ENCODE measurements at places on chromosomes 16 and 17.

- no peak for DNase-seq
Measured at GRCh38 chr16:86382774-86383407, 127.4 kb upstream of the FOXF1 start.

GRCh38 chr17:3983606-3984484 is 19.6 kb upstream of the ATP2A3 start:
- no peak for DNase-seq

DNA sequence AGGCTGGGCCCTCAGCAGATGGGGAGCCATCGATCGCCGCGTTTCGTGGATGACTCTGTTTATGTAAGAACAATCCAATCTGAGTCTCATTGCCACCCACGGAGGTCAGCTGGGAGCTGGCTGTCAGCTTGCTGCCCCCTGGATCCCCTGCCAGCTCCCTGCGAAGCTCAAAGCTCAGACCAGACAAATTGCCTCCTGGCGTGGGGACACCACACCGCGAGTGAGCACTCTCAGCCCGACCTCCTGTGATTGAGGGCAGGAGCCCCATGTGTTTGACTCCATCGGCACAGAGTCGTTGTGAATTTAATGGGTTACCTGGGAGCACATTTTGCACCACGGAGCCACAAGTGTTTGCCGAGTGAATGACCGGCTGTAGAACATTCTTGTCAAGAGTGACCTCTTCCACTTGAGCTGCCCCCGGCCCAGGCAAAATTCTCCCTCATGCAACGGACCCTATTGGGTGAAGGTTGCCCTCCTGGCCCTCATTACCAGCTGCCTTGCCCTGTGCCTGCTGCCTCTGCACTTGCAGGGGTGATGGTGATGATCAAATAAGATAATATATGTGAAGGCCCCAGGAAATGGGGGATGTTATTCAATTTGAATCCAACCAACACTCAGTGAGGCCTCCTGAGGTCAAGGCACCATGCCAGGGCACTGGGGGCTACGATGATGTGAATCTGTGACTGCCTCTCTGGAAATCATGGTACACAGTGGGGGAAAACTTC is 7.6 kb upstream of the GFAP start:
- peak; percentile 47 for DNase-seq

DNA sequence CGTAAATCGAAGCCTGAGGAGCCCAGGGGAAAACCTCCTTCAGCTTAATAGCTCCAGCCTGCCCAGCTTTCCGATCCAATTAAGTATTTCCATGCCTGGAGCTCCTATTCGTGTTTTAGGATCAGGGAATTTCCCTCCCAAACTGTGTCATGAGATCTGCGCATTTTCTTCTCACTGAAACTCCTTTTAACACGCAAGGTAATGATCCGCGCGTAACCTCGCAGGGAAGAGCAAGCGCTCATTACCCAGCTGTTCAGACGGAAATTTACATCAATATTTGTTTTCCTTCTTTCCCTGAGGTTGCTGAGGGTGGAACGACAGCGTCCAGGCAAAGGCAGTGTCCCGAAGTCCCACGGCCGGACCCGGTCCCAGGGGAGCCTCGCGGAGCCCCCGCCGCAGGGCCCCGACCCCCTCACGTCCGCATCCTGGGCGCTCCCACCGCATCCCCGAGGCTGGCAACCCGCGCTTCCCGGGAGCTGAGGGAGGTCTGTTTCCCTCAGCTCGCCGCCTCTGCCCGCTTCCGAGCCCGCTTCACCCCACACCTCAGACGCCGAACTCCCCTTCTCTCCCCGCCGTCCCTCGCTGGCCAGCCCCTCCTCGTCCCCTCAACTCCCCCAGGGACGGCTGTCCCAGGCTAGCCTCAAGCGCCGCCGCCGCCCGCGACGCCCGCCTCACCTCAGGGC is 415 bp downstream of the ABCA5 start:
- no peak for DNase-seq

DNA sequence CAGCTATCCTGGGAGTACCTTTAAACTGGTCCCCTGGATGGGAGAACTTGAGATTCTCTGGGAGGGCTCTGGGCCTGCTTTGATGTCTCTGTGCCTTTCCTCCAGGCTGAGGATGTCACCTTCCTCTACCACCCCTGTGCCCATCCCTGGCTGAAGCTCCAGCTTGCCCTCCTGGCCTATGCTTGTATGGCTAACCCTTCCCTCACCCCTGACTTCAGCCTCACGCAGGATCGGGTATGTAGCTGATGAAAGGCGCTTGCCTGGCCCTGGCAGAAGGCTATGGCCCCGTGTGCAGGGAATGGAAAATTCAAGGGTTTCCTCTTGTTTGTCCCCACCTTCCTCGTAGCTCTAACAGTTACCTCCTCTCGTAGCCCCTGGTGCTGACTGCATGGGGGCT is 3.0 kb downstream of the TP53I13 start:
- DNase-seq, result no peak

DNA sequence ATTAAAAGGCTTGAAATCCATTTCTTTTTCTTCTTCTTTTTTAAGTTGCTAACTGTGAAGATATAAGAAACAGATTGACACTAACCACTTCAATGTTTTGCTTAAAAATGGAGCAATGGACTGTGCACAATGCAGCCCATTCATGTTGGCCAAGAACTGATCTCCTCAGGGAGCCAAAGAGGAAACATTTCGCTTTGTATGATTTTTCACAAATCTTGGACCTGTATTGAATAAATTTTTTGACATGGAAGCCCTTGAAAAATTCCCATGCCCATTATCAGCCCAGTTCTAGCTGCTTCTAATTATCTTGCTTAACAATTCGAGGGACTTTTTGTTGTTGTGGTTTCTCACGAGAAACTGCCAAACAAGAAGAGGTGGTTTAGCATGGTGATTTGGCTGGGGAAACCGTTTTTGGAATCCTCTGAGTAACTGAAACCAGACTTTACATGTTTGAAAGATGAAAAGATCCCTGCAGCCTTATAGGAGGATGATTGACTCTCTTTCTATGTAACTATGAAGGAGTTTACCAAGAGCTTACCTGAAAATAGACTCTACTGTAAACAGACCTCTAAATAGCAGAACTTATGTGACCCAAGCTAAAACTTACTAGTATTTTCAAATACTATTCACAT is 1389.4 kb upstream of the GOT2 start:
- no peak for DNase-seq

DNA sequence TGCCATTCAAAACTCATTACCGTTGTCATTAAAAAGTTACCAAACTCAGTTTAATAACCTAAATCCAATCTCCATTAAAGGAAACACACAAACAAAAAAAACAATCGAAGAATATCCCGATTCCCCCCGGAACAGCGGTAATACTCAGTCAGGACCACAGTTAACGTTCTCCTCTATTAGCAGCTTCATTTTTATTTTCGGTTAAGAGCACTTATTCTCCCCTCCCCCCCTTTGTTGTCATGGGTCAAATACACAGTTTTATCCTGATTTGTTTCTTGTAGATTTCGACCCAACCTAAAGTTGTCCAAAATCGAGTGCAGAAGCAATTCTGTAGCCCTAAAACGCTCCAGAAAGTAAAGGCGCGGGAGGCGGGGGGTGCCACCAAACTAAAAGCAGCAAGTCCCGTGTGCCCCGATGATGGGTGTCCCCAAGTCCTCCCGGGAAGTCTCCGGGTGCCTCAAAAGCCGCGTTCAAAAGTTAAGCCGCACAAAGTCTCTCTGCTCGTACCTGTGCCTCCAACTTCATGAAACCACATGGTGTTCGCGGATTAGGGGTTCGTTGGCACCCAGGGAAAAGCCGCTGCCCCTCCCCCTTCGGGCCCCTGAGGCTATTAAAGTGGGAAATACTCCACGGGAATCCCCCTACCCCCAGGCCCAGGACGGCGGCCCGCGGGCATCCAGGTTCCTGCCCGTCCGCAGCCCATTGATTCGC is 996 bp downstream of the SUMO2 start:
- DNase-seq, result no peak

DNA sequence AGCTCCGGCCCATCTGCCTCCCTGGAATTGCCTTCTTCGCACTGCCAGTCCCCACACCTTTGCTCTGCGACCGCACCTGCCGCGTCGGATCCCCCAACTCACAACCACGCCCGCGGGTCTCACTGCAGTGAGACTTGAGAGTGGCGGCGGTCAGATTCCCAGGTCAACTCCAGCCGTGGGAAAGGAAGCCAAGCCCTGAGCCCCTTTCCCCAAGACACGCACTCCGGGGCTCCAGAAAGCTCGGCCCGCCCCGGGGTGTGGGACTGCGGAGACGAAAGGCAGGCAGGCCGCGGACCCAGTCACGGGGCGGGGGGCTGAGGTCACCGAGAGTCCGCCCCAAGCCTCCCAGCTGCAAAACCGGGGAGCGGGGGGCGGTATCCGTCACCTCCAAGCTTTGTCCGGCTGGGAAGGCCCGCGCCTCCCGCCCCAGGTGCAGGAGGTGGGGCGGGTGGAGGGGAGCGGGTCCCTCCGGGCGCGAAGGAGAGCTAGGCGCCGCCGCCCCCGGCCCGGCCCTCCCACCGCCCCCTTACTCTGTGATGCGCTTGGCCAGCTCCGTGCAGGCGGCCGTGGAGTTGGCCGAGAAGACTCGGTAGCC is 615 bp downstream of the PRPSAP1 start:
- DNase-seq, result no peak

DNA sequence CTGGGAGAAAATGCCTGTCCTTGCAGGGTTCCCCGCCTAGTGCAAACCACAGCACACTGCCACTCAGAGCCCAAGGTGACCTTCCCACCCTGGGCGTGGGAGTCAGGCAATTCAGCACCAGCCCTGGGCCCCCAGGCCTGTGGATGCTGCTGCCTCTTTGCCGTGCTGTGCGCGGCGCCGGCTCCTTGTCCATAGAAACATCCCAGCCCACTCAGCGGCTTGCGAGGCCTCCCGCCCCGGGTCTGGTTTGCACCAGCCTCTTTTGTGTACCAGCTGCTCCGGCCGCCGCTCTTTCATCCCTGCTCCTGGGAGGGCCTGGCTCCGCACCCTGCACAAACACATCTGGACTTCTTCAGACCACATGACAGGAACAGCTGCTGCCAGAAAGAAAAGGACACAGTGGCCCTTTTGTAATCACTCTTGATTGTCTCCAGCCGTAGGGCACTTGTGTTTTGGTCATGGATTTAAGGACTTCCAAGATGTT is 75.4 kb upstream of the SDK2 start:
- DNase-seq, result no peak

DNA sequence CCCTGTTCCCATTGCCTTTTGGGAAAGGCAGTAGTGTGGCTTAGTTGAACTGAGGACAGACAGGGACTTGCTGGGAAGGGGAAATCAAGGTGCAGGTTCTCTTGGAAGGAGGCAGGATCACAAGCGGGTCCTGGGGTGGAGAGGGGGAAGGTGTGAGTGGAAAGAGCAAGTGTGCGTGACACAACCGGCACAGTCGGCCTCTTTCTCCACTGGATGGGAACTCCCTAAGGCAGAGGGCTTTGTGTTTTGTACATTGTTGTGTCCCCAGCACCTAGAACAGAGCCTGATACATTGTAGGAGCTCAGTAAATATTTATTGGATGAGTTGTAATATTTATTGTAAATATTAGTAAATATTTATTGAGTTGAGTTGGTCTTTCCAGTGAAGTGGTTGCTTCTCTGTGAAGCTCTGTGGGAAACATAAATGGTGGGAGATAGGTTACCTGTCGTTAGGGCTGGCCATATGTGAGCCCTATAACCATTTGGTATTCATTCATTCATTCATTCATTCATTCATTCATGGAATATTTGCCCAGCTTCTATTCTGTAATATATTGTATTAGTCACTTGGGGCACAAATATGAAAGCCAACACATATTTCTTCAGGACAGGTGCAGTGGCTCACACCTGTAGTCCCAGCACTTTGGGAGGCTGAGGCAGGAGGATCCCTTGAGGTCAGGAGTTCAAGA is 34.0 kb downstream of the SMARCE1 start:
- DNase-seq, result no peak

DNA sequence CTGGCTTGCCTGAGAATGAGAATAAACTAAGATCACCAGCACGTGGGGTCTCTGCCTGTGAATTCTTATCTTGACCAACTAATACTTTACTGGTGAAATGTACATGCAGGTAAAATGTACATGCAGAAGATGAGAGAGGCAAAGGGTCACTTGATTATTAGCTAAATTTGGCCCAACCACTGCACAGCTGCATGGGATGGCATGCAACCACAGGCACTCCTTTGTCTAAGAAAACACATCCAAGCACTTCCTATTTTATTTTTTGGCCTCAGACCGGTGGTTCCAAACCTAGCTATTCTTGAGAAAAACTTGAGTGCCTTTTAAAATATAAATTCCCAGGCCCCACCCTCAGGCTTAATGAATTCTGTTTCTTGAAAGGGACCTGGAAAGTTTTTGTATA is 77.9 kb downstream of the SYCE1L start:
- DNase-seq, result no peak

- DNase-seq, result no peak
Measured at GRCh38 chr16:17013038-17013437, 457.7 kb downstream of the XYLT1 start.

- DNase-seq, result no peak
Measured at GRCh38 chr16:4682084-4682591, 11.2 kb upstream of the NUDT16L1 start.

DNA sequence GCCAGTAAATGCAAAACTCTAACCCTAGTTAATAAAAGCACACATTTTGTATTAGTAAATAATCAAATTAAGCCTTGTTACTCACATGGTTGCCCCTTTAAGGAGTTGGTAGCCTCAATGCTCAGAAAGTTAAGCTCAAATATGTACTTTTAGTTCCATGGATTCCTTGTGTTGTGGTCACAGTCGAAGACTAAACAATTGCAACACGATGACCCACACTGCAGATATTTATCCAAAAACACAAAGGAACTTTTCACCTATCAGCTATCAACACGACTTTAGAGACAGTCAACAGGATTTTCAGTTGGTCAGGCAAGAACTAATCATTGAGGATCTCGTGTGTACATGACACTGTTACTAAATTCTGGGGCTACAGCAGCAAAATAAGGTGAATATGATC is 47.4 kb upstream of the NUDT7 start:
- DNase-seq, result no peak
